ENCODE measurements at places on chromosomes 2 and 18. TPM values are rescaled to one million over a fixed set of nuclear protein-coding genes. Genes with fewer than 3 reads are reported as not detected.

GRCh38 chr18:49491534-49491856, 4.5 kb upstream of the C18orf32 start:
- H3K36me3 ChIP-seq = peaks cover 51% of the 10 kb centered on the region
- H3K27ac ChIP-seq = peak overlapping the region; percentile 98
- DNase-seq = no peak
- H3K27me3 ChIP-seq = peaks cover 2% of the 10 kb centered on the region

DNA sequence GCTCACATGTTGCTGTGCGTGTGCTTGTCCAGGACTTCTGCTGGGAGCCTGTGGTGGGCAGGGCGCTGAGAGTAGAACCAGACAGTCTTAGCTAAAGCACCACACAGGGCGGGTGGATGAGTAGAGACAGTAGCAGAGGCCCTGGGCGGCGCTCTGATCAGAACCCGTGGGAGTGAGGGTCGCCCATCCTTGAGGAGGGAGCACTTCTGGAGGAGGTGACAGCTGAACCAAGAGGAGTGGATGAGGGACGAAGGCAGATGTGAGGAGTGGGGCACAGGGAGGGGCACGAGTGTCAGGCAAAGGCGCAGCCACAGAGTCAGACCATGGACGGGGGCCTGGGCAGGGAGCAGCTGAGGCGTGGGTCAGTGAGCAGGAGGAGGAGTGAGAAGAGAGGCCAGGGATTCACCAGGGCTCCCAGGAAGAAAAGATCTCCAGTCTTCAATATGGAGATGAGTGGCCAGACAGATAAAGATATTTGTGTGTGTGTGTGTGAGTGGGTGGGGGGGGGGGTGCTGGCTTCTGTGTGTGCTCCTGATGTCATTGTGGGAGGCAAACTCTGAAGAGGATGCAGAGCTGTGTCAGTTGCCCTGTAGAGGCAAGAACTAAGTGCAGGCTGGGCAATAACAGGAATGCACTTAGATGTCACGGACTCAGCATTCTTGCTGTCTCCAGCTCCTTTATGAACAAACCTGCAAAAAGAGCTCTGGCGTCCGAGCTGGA, 79.6 kb downstream of the TPO start:
- H3K27ac ChIP-seq = no peak overlapping the region
- H3K4me1 ChIP-seq = peaks cover 9% of the 10 kb centered on the region
- no peak for DNase-seq
- no peaks in the 10 kb centered on the region for H3K27me3 ChIP-seq

The BOD1L2 gene
- not detected for total RNA-seq

GRCh38 chr2:24304098-24304497, 56.2 kb downstream of the ITSN2 start:
- H3K4me3 ChIP-seq = no peak overlapping the region
- H3K36me3 ChIP-seq = peaks cover 44% of the 10 kb centered on the region
- no peaks in the 10 kb centered on the region for H3K27me3 ChIP-seq
- H3K4me1 ChIP-seq = no peaks in the 10 kb centered on the region
- no peak for DNase-seq

GRCh38 chr2:68251855-68252399, 405 bp downstream of the PPP3R1 start:
- H3K27ac ChIP-seq = peak overlapping the region; percentile 99
- peaks cover 4% of the 10 kb centered on the region for H3K27me3 ChIP-seq
- H3K4me1 ChIP-seq = peaks cover 40% of the 10 kb centered on the region
- peak; percentile 42 for DNase-seq
- peak overlapping the region; percentile 82 for H3K4me3 ChIP-seq
- H3K36me3 ChIP-seq = peaks cover 12% of the 10 kb centered on the region

DNA sequence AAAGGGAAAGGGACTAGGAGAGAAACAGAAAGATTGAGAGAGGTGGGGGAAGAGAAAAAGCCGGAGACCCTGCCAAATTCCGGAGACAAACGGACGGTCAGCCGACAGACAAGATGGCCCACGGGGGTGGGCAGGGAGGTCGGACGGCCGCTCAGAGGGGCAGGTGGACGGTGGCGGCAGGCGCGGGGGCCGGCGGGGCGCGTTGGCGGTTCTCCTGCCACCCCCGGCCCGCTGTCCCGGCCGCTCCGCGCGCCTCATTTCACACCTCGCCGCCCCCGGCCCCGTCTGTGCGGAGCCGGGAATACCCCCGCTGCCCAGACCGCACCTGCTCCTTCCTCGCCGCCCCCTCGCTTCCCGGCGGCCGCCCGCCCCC, 935 bp downstream of the SLC30A3 start:
- H3K4me1 ChIP-seq = peaks cover 27% of the 10 kb centered on the region
- H3K4me3 ChIP-seq = peak overlapping the region; percentile 59
- H3K27me3 ChIP-seq = peaks cover 53% of the 10 kb centered on the region
